ENCODE measurements at places on chromosomes 12 and 14.
A peak's percentile ranks its signal among the peaks of the same experiment; 100 is the strongest.

- DNase-seq = no peak
These were observed 83.6 kb downstream of the CCDC92 start for GRCh38 chr12:123888989-123889388.

GRCh38 chr12:32641287-32641901, 37.7 kb upstream of the DNM1L start:
- DNase-seq = no peak

DNA sequence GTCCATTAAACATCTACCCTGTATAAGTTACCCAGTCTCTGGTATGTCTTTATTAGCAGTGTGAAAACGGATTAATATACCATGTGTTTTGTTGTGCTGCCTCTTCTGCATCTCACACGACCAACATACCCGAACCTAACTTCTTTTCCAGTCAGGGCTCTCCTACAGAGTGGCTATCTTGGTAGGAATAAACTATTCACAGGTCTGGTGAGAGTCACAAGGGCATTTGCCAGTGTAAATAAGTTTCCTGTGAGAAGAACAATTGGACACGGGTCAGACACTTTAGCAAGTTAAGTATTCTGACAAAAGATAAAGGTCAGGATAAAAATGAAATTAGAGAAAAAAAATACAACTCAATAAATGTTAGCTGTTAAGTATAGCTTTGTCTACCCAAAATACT, 60.9 kb downstream of the MYF5 start:
- DNase-seq = no peak

DNA sequence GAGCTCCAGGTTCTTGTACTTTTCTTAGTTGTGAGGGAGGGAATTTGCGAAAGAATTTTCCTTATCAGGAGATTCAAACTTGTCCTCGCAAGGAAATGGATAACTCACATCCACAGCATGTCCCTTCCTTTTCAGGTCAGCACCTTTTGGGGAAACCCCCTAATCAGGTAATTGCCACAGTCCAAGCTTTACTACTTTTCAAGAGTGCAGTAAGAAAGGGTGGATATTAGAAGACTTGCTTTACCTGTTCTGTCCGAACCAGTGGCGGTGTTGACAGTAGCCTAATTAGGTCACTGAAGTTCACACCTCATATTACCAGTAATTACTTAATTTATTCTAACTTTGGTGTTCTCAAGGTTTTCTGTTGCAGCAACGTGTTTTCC, 6.7 kb upstream of the C12orf50 start:
- DNase-seq = no peak

DNA sequence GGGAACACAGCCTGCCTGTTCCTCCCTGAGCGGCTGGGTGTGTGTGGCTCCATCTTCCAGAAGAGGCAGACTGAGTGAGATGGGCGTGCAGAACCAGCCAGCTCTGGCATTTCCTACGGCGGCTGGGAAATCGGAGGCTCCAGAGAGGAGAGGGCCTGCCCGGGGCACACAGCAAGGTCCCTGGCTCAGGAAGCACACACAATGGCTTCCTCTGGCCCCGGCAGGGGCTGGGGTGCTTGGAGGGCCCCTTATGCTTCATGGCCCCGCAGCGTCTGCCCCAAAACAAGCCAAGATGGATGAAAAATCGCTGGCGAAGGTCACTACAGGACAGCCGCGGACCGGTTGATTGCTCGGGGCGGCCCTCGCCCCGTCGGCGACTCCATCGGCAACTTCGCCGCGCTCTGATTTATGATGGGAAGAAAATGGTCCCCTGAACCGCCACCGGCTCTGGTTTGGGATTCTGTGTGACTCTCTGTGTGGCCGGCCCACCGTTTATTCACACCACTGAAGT, 191.5 kb upstream of the C14orf180 start:
- no peak for DNase-seq

DNA sequence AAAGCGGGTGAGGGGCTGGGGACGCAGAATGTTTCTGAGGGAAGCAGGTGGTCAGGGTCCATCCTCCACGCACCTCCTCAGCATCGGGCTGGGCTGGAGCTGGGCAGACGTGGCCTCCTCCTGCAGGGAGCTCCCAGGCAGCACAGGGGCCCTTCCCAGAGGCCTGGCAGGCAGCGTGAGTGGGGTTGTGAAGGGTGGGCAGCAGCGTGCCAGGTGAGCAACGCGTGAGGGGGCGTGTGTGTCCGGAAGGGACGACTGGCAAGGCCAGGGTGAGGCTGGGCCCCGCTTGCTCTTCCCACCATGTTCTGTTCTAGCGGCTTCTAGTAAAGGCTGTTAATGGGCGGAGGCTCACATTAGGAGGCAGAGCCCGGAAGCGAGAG, 17.1 kb downstream of the ANKRD9 start:
- DNase-seq = no peak

DNA sequence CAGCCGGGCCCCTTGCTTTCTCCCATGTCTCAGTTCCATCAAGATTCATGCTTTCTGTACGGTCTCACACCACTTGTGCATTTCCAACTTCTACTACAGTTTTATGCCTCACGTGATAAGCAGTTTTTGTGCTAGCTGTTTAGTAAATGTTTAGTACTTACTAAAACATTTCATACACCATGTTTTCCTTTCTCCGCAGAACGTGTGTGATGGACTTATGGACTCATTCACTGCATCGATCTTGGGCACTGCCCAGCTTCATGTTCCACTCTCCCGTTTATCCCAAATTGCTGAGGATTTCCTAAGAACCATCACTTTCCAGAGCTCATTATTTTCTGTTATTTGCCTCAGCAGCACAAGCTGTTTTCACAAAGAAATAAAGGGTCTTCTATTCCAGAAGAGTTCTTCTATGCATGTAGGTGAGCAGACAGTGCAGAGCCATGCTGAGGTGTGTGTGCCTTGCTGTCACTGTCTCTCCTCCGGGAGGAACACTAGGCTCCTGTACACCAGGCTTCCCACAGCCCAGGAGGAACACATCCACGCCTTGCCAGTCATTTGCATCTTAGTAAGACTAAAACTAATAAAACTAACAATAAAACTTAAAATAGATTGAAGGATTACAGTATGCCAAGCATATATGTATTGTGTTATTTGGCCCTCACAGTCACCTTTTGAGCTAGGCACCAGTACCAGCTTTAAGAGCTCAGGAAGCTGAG, 90.3 kb upstream of the EEA1 start:
- no peak for DNase-seq

GRCh38 chr12:6135071-6135470, 10.6 kb upstream of the VWF start:
- no peak for DNase-seq

DNA sequence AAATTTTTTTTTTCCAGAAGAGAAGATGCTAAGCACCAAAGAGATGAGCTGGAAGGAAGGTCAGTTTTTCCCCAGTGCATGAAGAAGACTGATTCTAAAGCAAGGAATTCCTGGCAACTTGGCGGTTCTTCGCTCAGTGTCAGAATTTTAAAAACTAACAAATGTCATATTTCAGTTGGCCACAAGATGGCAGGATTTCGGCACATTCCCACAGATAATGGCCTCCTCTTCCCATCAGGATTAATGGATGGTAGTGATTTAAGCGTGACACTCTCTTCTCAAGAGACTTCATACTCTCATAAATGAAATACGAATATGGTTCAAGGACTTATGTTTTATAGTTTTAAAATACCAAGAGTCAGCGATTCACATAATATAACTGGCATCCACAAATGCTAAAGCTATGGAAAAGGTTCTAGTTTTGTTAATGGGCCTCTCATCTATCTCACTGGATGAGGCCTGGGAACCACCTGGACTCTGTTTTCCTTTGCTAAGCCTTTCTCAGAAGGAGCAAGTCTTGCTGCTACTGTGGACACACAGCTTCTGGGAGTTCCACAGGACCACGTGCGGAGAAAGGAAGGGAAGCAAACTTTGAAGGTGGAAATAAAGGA, 46.1 kb upstream of the PTPRO start:
- DNase-seq = peak; percentile 13

DNA sequence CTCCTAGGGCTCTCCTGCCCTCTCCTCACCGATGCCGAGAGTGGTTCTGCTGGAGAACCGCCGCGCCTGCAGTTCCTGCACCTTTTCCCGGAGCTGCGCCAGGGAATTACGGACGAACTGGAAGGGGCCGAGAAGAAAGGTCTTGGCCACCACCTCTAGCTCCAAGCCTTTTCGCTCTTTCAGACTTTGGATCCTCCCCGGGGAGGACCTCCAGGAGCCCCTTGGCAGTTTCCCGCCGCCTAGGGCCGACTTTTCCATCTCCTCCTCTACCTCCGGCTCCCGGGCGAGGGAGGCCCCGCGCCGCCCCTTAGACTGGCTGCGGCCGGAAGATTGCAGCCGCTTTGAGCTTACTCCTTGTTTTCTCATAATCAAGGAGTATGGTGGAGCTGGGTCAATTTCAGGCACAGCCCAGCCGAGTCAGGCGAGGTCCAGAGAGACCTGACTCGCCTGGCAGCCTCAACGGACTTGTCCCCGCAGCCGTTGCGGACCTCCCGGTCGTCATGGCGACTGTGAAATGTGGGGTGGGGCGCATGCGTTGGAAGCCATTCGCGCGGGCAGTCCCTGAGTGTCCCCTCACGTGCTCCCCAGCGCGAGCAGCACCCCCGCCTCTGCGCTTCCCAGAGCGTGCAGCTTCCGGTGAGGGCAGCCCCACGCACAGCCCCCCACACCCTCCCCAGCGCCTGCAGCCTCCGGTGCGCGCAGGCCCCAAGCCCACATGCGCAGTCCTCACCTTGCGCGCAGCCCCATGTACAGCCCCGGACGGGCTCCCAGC, at the start of gene DPY19L2:
Gene DPY19L2, minus strand, starts transcription at position 466 of the 772 bp plus-strand sequence. Its CDS starts 100 bp downstream, at position 366.
- peak; percentile 46 for DNase-seq

DNA sequence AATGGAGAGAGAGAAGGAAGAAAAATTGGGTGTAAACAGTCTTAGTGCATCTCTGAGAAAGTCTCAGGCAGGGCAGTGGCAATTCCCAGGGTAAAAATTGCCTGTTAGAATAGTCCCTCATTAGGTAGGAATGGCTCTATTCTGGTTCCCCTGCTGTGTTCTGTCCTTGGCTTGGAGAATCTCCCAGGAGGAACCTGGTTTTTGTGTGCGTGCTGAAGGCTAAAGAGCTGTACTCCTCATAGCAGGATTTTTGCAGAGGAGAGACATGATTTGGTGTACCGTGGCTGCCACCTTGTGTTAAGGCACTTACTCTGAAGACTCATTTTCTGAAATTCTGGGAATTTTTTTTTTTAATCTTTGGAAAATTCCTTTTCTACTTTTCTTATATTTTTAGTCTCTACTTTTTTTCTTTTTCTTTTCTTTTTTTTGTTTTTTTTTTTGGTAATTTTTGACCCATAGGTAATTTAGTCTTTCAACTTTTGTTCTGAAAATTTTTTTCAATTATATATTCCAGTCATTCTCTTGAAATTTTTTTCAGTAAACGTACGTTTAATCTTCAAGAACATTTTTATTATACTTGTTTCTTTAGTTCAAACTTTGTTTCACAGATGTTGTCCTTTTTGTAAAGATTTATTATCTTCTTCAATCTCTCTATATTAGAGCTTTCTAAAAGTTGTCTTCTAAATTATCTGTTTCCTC, 63.8 kb downstream of the FBXO33 start:
- DNase-seq = peak; percentile 12

- DNase-seq = no peak
These were observed 44.9 kb upstream of the KCNH3 start for GRCh38 chr12:49493900-49494299.

DNA sequence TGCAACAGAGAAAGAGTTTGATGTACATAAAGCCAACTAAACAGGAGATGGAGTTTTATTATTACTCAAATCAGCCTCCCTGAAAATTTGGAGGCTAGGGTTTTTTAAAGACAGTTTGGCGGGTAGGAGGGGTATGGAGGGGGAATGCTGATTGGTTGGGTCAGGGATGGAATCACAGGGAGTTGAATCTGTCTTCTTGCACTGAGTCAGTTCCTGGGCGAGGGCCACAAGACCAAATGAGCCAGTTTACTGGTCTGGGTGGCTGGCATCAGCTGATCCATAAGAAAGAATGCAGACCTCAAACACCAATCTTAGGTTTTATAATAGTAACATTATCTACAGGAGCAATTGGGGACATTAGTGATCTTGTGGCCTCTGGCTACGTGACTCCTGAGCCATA, 64.9 kb downstream of the RIN3 start:
- DNase-seq = no peak

DNA sequence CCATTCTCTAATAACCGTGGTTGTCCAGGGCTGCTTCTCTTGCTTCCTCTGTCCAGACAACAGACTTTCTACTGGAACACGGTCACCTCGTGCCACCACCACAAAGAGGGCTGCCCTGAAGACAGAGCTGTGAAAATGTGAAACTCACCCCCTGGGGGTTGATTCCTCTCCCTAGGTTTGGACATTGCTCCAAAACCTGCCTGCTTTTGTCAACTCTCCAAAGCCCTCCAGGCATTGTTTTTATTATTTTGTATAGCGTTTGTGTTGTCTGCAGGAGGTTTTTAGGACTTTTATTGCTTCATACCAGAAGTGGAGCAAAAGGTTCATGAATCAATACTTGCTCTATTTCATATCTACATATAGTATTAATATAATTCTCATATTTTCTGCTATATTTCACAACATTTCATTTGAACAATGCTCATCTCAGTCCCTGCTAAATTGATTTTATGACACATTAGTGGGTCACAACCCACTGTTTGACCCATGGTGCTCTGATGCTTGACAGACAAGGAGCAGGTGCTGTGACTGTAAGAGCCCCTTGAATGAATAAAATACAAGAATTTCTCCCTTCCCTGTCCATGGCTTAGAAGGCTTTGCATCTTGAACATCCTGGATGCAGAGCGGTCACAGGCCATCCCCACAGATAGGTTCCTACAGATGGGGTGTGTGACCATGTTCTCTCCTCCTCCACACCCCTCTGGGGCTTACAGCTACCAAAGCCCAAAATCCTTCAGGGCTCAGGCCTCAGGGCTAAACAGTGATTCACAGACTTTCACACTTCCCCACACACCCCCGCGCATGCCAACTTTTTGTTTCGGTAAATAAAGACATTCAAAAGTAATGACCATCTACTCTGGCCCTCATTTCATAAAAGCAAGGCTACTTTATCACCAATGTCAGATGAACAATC, 20.6 kb upstream of the EML1 start:
- no peak for DNase-seq

DNA sequence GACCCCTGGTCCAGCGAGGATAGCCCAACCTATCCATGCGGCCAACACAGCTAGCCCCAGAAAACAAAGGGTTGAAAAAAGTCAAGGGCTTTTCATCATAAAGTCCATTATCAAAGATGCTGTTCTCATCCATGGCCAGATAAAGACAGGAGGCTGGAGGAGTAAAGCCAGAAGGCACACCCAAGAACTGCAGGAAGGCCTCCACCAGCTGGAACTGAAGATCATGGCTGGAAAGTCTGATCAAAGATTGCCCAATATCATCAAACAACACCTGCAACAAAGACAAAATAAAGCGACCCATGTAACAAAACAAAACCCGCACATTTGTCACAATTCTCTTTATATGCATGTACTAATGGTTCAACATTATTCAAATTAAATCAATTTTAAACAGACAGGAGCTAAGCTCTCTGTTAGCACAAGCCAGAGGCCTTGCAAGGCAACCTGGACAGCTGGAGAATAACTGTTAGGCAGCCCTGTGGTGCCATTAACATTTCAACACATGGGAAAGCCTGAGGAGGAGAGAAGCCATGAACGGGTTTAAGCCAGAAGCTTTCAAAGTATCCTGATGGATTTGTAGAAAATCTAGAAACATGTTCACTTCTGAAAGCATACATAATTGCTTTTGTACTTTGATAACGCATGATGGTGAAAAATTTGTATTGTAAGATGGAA, 34.1 kb downstream of the PSMC1 start:
- no peak for DNase-seq

- no peak for DNase-seq
These were observed 5.4 kb downstream of the VWF start for GRCh38 chr12:6118891-6119568.
